Left ventricle myocardium inferior (tissue), 1 donor: ENCODE measurements at places on chromosomes 1 and 21. TPM values are rescaled to one million over a fixed set of nuclear protein-coding genes. Genes with fewer than 3 reads are reported as not detected.

Gene KLHDC9
- total RNA-seq: 9.1 TPM

Gene MIER1
- 18.1 TPM for total RNA-seq

- no peaks in the 10 kb centered on the region for H3K27me3 ChIP-seq
- no peaks in the 10 kb centered on the region for H3K4me1 ChIP-seq
- H3K27ac ChIP-seq: no peak overlapping the region
- no peak for DNase-seq
- no peak overlapping the region for H3K4me3 ChIP-seq
- H3K36me3 ChIP-seq: no peaks in the 10 kb centered on the region
Measured at GRCh38 chr1:230542681-230543080, 99.6 kb upstream of the COG2 start.

- no peak for DNase-seq
- peak overlapping the region; percentile 94 for H3K4me3 ChIP-seq
- H3K36me3 ChIP-seq: no peaks in the 10 kb centered on the region
- H3K27me3 ChIP-seq: no peaks in the 10 kb centered on the region
- peaks cover 61% of the 10 kb centered on the region for H3K4me1 ChIP-seq
- peak overlapping the region; percentile 98 for H3K27ac ChIP-seq
Measured at GRCh38 chr1:32818804-32819541, 1.5 kb downstream of the S100PBP start.

GRCh38 chr21:32508558-32508957 is 76.8 kb downstream of the TCP10L start:
- peaks cover 24% of the 10 kb centered on the region for H3K4me1 ChIP-seq
- no peak for DNase-seq
- no peak overlapping the region for H3K4me3 ChIP-seq
- H3K27me3 ChIP-seq: no peaks in the 10 kb centered on the region
- peak overlapping the region; percentile 36 for H3K27ac ChIP-seq
- peaks cover 59% of the 10 kb centered on the region for H3K36me3 ChIP-seq
